ENCODE measurements at places on chromosomes 6 and 20. TPM values are rescaled to one million over a fixed set of nuclear protein-coding genes. Genes with fewer than 3 reads are reported as not detected.

GRCh38 chr6:57435475-57436160 lies 118.2 kb downstream of the PRIM2 start:
- no peak for DNase-seq

- DNase-seq = no peak
Measured at GRCh38 chr6:82646231-82646615, 282.6 kb downstream of the TPBG start.

GRCh38 chr20:8095648-8096572 lies 36.2 kb upstream of the PLCB1 start:
- DNase-seq = no peak

GRCh38 chr20:50005471-50005981 lies 22.7 kb downstream of the SNAI1 start:
- DNase-seq = peak; percentile 57

- DNase-seq = no peak
Measured at GRCh38 chr20:37198932-37199660, 19.7 kb upstream of the MROH8 start.

DNA sequence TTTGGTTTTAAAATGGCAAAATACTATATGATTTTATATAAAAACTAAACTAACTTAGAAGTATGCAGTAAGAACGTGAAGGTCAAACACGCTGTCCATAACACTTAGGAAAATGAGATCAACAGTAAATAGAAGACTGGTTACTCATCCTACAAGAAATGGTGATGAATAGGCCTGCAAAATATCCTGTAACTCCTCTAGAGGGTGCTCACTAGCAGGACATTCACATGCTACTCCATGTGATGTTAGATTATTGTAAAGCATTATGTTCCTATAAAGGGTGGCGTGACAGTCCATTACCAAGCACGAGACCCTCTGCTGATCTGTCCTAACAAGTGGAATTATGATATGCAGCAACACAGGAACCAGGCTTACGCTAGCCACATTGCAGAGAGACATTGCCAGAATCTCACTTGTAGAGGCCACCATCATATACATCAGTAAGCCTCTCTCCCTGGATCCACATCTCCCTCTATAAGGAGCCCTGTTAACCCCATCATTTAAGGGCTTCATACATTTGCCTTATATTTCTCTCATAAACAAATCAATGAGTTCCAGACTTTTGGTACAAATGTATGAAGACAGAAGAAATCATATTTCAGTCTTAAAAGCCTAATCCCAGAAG lies 18.0 kb upstream of the DEFB129 start:
- peak; percentile 65 for DNase-seq

DNA sequence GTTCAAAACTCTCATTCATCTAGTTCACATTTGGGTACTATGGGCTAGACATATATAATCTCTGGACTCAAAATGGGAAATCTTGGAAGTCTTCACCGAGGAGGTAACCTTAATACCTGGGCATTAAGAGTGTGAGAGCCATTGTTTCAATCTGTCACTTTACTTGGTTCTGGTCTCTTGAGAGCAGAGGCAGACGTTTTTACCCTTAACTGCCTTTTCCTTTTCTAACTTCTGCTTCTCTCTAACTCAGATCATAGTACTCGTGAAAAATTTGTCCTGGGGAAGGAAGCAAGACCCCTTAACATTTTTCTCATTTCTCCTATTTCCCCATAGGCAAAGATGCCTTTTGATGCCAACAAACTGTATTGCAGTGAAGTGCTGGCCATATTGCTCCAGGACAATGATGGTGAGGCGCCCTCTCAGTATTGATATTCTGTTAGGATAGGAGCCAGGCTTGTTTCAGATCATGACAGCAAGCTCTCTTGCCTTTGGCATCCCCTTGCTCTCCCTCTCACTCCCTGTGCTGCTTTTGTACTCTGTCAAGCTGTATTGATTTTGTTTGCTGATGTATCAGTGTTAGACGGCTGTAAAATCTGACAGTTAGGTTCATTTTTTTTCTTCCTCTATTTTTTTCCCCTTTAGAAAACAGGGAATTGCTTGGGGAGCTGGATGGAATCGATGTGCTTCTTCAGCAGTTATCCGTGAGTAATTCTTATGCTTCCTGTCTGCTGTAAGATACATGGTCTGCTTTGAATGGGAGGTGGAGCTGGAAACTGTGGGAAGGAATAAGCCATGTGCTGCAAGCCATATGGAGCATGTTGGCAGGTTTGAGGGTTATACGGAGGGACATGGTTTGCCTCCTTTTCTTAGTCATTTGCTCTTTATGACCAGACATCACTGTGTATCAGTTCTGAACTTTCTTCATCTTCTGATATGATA lies 83.5 kb downstream of the CTNNBL1 start:
- no peak for DNase-seq

The CDH4 gene
- total RNA-seq = 5.5 TPM

- no peak for DNase-seq
Measured at GRCh38 chr6:24795106-24795505, 3.6 kb downstream of the ARMH2 start.

DNA sequence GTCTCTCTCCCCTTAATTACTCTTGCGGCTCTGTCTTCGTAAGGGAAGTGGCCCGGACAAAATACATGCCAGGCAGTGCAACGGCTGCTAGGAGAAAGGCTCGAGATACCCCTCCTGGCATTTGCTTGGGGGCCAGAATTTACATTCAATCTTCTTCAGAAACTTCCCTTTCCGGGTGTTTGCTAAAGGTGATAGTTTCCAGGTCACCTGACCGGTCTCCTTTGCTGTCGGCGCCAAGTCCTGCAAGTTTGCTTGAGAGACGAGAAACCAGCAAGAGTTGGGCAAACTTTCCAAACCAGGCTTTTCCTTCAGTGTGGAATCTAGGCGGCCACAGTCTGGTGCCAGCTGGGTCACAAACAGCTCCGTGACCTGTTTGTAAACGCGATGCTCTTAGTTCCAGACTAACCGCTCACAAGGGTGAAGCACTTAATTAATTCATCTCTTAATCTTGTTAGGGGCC lies 563 bp upstream of the SRSF3 start:
- DNase-seq = peak; percentile 61

- no peak for DNase-seq
Measured at GRCh38 chr6:2651536-2651935, 99.2 kb downstream of the MYLK4 start.

DNA sequence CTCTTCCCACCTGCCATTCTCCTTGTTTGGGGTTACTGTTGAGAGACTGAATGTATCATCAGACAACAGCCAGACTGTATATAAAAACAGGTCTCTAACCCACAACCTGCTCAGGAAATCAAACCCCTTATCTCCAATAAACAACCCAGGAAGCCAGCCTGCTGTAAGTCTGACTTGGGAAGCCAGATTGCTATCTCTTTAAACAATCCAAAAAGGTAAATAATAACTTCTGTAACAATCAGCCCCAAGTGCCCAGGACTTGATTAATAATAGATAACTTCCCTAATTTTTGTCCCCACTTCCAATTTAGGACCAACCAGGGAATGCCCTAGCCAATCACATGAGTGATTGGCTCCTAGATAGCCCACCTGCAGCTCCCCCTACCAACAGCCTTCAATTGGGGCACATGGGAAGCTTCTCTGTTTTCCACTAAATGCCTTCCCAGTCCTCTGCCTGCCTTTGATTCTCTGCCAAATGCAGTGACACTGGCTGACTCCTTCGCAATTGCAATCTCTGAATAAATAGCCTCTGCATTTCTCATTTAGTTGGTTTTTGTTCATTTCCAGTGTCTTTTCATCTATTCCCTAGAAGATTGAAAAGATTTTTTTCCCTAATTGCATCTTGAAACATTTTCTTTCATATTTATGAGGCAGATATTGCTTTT lies 117.1 kb upstream of the TAB2 start:
- DNase-seq = no peak

The EHMT2 gene
- total RNA-seq = 75.5 TPM

The ESR1 gene
- total RNA-seq = 0.02 TPM

The TMEM170B gene
- total RNA-seq = 4.0 TPM

The RNF39 gene
- total RNA-seq = not detected

- no peak for DNase-seq
Measured at GRCh38 chr6:156336089-156336488, 441.1 kb upstream of the ARID1B start.

- DNase-seq = no peak
Measured at GRCh38 chr20:4887586-4887985, 113.7 kb downstream of the SLC23A2 start.

The NQO2 gene
- total RNA-seq = 61.6 TPM

DNA sequence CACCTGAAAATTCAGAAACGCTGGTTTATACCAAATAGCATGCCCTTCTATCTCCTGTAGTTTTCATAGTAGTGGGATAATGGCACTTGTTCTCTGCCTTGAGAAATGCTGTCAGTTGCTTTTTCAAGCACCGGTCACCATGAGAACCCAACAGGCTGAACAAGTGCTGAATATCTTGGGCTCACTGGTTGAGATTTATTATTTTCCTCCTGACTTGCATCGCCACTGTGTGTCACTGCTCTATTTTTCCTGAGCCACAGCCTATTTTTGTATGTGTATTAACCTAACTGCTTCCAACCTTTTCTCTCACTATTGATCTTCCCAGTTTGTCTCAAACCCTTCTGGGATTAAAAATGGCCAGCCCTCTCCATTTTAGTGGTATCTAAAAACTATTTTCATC lies 71.9 kb downstream of the OPN5 start:
- DNase-seq = no peak

DNA sequence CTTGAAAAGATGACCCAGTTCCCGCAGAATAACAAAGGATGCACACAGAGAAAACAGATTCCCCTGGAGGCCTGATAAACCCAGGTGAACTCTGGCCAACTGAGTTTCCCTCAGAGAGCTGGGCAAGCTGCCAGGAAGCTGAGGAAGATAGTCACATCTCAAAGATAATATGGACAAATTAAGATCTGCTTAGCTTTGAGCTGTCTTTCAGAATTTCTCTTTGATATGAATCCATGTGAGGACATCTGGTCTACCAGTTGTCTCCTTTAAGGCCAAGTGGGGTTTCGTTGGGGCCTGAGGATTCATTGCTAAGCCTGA lies 59.5 kb downstream of the ID4 start:
- no peak for DNase-seq

The MLIP gene
- total RNA-seq = 0.81 TPM

- DNase-seq = peak; percentile 46
Measured at GRCh38 chr6:128822271-128822670, 60.7 kb upstream of the LAMA2 start.

- DNase-seq = peak; percentile 5
Measured at GRCh38 chr6:104218116-104218515, 641.6 kb downstream of the HACE1 start.

- no peak for DNase-seq
Measured at GRCh38 chr6:147467428-147467827, 41.1 kb upstream of the SAMD5 start.

The NHLRC1 gene
- total RNA-seq = not detected

The UST gene
- 2.4 TPM for total RNA-seq

- DNase-seq = peak; percentile 15
Measured at GRCh38 chr6:11126876-11127275, 15.4 kb upstream of the ERVFRD-1 start.

- peak; percentile 69 for DNase-seq
Measured at GRCh38 chr6:157240059-157240959, 83.0 kb downstream of the TMEM242 start.

DNA sequence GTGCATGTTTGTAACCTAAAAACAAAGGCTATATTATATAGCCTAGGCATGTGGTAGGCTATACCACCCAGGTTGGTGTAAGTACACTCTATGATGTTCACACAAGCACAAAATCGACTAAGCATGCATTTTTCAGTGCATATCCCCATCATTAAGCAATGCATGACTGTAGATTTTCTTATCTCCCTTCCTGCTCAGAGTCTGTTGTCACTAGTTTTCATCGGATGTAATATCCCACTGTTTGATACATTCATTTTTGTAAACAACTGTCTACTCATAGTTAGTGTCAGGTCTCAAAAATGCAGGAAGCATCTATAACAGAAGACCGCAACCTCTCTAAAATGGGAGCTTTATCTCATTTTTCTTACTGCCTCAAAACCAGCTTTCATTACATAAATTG lies 70.7 kb downstream of the GFRAL start:
- no peak for DNase-seq

The UNC5CL gene
- 0.62 TPM for total RNA-seq

The THBD gene
- 0.07 TPM for total RNA-seq

DNA sequence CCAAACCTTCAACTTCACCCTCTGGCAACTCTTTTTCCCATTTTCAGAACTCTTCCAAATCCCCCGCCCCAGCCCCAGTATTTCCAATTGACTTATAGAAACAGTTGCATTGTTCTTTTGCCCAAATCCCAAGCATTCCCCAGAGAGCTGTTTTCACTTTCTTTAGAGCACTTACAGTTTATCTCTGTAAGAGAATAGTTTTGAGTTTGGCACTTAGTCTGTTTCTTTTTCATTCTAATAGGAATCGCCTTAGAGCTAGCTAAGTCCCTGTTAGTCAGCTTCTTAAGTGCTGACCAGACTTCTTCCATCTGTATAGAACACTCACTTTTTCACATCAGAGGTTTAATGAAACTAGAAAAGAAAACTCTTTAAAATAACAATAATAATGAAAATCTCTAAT lies 374.2 kb upstream of the FLRT3 start:
- no peak for DNase-seq

- no peak for DNase-seq
Measured at GRCh38 chr20:46430921-46431712, 24.7 kb upstream of the ELMO2 start.

The DXO gene
- total RNA-seq = 16.4 TPM

GRCh38 chr6:166558156-166559005 lies 28.1 kb downstream of the RAMACL start:
- DNase-seq = no peak

DNA sequence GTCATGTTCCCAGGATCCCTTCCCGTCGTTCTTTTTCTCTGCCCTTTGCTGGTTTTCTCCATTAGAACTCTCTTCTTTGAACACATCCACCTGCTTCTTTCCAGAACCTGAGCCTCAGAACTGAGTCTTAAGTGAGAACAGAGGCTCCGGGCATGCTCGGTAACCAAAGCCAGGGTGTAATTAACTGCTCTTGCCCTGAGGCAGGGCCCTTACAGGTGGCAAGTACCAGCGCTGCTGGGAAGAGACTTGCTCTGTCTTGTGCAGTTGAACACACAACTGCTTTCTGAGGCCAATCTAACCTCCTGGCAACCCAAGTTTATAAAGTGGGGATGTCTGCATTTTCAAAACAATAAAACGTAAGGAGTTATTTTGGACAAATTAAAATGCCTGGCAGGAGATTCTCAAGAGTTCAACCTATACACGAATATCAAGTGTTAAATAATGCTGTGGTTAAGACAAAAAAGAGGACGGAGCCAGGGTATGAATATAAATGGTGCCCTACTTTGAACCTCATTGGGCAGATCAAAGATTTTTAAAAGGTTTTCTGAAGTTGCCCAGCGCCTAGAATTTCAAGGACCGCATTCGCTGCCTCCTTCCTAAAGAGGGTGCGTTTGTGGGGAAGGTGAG lies 12.4 kb upstream of the DEK start:
- DNase-seq = no peak

The TENT5A gene
- 5.0 TPM for total RNA-seq

DNA sequence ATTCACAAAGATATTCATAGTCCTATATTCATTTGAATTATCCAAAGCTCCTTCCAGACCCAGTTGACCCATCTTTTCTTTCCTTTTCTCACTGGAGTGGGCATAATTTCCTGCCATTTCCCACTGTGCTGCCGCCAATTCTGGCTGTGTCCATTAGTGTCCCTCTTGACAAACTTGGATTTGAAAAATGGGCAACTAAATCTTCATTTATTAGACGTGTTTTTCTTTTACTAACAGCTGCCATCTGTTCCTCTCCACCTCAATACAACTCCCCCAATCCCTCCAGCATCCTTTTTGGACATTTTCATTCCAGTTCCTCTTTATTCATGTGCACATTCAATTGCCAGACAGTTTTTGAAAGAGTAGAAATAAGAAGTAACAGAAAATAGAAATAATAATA lies 90.5 kb downstream of the PCSK2 start:
- DNase-seq = no peak

GRCh38 chr6:33765368-33765767 lies 18.7 kb upstream of the IP6K3 start:
- no peak for DNase-seq
